Stimulated activated CD4-positive, alpha-beta T cell treated with anti-CD3 and anti-CD28 coated beads, Interleukin-4, amount 100 ng/mL, for 1 hour (primary cell): ENCODE measurements at places on chromosomes 11 and 22.
A peak's percentile ranks its signal among the peaks of the same experiment; 100 is the strongest.

GRCh38 chr22:49592780-49593501 lies 234.7 kb downstream of the BRD1 start:
- DNase-seq = no peak

- DNase-seq = no peak
Measured at GRCh38 chr11:127709960-127710359, 709.4 kb upstream of the KIRREL3 start.

DNA sequence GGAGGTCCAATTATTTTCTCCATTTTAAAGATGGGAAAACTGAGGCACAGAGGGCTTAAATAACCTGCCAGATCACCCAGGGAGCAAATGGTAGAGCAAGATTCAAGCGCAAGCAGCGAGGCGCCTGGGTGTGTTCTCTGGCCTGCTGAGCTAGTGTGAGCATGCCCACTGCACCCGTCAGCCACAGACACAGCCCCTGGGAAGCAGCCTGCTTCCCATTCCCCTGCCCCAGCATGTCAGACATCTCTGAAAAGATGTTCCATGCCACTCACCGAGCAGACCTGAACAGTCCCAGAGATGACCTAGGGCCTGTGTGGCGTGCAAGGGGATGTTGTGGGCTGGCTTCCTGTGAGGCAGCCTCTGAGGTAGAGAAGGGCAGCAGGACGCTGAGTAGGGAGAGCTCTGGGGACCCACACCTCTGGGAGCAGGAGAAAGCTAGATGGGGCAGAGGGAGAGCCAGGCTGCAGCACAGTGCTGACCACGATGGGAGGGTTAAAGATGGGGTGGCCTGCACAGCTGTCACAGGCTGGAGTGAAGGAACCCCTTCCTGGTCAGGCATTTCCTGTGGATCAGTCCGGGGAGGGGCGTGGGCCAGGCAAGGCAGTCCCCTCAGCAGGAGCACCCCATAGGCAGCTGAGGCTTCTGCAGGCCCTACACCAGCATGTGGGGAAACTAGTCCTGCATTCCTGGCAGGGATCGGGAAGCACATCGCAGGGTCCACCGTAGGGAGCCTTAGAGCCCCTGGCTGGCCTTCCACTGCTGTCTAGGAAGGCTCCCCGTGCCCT lies 101.4 kb downstream of the GALNT18 start:
- no peak for DNase-seq

- DNase-seq = no peak
Measured at GRCh38 chr11:116981266-116981885, 116.9 kb downstream of the SIK3 start.

- no peak for DNase-seq
Measured at GRCh38 chr11:44515048-44515447, 50.4 kb upstream of the CD82 start.

GRCh38 chr22:30283342-30283741 lies 6.0 kb downstream of the CASTOR1 start:
- no peak for DNase-seq

DNA sequence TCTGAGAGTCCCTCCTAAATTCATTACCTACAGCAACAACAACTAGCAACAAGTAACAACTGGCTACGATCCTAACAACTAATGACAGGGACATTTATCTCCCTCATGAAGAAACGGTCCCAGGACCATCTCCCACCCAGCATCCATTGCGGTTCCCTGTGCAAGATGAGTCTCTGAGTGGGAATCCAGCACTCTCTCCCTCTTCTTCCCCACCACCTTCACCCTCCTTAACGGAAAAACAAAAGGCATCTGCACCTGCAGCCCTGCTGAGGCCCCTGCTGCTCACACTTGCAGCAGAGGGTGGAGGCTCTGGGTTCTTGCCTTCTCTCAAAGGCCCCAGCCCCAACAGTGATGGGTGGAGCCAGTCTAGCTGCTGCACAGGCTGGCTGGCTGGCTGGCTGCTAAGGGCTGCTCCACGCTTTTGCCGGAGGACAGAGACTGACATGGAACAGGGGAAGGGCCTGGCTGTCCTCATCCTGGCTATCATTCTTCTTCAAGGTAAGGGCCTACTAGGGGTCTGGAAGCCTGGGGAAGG lies at the start of gene CD3G:
Gene CD3G (plus strand): TSS at position 364 of the 535 bp plus-strand sequence. CDS start 80 bp downstream, at position 444.
- peak; percentile 70 for DNase-seq

DNA sequence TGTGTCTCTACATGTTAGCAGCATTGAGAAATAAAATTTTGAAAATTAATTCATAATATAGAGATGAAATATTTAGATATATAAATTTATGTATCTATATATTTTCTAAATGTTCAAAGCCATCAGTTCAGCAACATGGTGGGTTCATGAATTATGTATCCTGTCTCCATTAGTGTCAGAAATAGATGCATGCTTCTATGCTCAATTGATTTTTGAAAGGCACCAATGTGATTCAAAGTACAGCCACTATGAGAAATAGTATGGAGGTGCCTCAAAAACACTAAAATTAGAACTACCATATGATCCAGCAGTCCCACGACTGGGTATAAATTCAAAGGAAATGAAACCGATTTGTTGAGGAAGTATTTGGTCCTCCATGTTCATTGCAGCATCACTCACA lies 128.6 kb upstream of the SYN3 start:
- DNase-seq = no peak

- no peak for DNase-seq
Measured at GRCh38 chr22:47148956-47149728, 386.7 kb downstream of the TBC1D22A start.

DNA sequence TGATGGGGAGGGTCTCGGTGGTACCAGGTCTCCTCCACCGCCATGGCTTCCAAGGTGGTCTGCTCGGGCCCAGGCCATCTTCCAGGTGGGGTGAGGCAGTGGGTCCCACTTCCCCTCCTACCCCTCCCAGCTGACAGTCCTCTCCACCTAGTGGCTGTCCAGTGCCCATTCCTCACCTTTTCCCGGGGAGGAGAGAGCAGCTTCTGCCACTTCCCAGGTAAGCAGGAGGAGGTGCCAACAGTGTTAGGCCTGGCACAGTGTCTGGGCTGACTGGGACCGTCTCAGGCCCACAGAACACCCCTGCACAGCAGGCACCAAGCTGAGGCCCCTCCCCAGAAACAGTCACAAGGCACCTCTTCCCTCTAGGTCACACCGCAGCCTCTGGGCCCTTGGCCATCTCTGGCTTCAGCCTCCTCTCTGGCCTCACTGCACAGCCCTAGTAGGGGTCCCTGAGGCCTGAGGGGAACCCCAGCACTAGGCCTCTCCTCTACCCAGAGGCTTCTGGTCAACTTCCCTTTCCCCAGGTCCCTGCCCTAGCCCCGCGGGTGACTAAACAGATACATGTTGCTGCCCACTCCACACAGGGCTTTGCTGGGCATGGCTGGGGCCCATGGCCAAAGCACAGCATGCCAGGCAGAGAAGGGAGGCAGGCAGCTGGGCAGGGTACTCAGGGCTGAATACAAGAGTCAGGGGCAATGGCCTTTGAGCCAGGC lies 2.3 kb upstream of the ANKRD13D start:
- no peak for DNase-seq

GRCh38 chr22:19872779-19873137 lies 18.1 kb upstream of the GNB1L start:
- DNase-seq = no peak

DNA sequence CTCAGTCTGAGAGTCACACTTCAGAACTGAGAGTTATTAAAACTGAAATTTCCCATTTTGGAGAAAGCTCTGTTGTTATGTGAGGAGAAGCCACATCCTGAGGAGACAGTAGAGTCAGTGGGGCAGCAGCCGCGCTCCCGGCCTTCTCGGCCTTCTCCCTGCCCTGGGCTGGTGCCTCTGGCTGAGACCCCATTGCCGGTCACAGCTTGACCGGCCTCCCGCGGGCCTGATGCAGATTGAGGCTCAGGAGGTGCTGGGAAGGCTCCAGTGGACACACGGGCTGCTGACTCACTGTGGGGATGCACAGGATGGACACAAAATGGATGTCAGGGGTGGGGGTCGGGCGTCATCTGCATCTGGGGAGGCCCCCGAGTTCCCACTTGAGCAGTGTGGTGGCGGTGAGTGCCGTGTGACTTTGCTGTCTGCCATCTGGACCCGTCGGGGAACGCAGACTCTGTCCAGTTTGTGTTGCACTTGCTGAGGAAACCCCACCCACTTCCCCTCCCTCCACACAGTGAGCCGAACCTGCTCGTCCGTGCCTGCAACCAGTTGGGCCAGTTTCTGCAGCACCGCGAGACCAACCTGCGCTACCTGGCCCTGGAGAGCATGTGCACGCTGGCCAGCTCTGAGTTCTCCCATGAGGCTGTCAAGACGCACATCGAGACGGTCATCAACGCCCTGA lies 50.1 kb downstream of the MUC6 start:
- DNase-seq = no peak

GRCh38 chr22:36067235-36067558 lies 38.6 kb upstream of the RBFOX2 start:
- no peak for DNase-seq

DNA sequence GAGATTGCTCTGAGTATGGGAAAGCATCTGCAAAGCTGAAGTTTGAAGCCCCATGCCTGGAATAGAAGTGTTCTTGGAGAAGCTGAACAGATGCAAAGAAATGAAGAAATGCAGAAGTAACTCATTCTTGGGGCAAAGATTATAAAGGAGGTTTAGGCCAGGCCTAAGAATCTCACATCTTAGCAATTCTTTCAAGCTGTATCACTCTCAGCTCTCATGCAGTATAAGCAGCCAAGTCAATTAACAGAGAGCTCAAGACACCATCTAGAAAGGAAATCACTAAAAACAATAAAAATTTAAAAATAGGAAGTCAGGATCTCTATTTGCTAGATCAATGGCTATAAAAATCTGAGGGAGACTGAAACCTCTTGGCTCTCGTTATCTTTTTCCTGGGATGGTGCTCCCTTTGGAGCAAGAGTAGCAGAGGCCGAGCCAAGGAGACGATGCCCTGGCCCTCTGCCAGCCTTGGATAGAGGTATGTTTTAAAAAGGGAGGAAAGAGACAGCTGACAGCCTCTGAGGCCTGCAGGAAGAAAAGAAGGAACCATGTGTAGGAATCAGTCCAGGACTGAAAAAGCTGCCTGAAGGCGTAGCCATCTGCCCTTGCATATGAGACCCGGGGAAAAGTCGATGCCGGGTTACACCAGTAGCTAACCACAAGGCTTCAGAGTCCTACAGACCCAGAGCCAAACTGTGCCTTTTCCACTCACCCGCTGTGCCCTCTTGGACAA lies 229.8 kb downstream of the BLID start:
- no peak for DNase-seq

DNA sequence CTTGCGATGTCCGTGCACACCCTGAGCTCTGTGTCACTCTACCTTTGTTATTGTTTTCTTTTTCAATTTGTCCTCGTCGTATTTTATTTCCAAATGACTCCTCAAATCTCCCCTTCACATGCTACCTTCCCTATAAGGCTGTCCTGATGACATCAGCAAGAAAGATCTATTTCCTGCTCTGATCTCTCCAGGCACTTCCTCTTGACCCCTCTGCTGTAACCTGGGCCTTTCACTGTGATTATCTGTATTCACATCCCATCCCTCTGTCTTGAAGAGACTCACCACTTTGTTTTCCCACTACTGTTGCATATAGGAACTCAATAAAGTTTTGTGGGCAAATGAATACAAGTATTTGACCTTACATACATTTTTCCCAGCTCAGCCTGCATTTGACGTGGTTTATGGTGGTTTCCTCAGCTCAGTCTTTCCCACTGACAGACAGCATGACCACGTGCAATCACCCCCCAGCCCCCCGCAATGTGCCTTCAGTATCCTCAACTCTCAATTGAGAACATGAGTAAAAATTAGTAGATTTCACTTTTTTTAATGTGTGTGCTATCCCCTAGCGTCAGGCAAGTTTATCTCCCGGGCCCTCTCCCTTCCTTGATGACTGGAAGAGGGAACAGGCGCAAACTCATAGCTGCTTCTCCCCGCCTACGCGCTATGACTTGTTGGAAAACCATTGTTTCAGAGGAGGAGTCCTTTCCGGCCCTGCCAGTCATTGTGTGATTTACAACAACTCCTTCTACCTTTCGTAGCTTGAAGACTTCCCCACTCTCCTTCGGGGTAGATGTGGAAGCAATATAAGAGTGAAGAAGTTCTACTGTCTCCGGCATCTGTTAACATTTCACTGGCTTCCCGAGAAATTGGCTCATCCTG lies 498.5 kb downstream of the NTM start:
- DNase-seq = no peak

DNA sequence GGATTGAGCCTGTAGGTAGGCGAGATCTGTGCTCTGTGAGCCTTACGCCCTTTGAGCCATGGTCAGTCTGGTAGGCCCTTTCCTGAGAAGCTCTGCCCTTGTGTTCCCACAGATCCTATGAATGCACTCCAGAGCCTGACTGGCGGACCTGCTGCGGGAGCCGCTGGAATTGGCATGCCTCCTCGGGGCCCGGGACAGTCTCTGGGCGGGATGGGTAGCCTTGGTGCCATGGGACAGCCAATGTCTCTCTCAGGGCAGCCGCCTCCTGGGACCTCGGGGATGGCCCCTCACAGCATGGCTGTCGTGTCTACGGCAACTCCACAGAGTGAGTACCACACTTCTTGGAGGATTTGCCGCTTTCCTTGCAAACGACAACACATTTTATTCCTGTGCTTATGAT lies 47.4 kb downstream of the MED15 start:
- DNase-seq = no peak

- no peak for DNase-seq
Measured at GRCh38 chr22:47299863-47300697, 537.6 kb downstream of the TBC1D22A start.

- no peak for DNase-seq
Measured at GRCh38 chr22:36010882-36011281, 17.7 kb downstream of the RBFOX2 start.

DNA sequence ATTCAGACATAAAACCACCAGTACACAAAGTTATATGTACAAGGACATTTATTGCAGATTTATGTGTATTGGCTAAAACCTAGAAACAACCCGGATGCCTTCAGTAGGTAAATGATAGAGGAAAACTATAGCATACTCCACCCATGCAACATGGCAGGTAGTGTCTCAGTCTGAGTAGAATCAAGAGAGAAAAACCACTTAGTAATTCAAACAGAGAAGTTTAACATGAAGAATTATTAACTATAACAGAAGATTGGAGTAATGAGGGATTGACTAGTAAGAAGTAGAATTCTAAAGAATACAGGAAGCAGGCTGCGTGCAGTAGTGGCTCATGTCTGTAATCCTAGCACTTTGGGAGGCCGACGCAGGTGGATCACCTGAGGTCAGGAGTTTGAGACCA lies 16.2 kb upstream of the SPTY2D1 start:
- DNase-seq = no peak

- no peak for DNase-seq
Measured at GRCh38 chr11:121688055-121688491, 235.3 kb upstream of the SORL1-AS1 start.

DNA sequence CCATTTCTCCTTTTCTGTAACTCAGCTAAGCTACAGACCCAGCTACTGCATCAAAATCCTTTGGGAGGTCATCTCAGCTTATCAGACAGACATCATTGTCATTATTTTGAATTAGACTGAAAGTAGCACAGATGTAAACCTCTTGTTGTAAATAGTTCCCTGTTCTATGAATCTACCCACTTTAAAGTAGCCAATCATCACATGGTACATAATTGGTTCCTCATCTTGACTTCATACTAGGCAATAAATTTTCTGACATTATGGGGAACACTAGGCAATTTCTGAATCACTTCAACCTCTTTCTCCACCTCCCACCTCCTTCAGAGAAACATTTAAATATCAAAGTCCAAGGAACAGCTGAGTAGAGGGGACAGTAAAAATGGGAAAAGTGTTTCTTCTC lies 47.9 kb downstream of the MPPED2 start:
- DNase-seq = no peak
